ENCODE measurements at places on chromosomes 6 and 20.

DNA sequence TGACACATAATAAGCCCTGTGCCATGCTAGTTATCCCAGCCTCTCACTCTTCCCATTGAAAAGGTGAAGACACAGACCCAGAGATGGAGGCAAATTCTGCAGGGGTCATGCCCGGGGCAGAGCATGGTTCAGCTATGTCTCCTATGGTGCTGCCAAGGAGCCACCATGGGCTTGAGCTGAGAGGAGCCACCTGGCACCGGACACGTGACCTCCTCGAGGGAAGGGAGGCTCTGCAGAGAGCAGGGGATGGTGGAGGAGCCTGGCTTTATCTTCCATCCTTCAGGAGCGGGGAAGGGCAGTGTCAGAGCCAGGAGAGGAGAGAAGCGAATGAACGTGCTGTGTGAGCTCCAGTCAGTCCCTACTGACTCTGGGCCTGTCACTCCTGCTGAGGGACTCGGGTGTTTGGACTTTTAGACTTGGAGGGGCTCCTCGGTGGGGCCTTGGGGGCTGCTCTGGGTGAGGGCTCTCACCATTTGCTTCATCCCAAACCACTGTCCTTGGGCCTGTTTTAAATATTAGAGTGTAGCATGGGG, 11.1 kb upstream of the CCN5 start:
- no peak for DNase-seq

- no peak for DNase-seq
These were observed 73.2 kb downstream of the NPEPL1 start for GRCh38 chr20:58765780-58766179.

DNA sequence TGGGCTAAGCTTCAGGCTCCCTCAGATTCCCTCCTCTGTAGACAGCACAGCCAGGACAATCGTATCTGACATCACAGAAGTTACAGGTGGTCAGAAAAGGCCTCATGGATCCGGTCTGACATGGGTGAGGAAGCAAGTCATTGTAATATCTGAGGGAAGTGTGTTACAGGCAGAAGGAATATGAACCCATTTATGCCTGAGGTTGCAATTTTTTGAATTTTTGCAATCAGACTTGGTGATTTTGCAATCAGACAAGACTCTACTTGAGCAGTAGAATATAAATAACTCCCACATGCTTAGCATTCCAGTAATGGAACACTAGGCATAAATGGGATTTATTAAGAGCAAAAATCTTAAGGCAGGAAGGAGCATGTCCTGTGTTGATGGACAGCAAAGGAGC, 52.1 kb downstream of the CBLN4 start:
- no peak for DNase-seq

DNA sequence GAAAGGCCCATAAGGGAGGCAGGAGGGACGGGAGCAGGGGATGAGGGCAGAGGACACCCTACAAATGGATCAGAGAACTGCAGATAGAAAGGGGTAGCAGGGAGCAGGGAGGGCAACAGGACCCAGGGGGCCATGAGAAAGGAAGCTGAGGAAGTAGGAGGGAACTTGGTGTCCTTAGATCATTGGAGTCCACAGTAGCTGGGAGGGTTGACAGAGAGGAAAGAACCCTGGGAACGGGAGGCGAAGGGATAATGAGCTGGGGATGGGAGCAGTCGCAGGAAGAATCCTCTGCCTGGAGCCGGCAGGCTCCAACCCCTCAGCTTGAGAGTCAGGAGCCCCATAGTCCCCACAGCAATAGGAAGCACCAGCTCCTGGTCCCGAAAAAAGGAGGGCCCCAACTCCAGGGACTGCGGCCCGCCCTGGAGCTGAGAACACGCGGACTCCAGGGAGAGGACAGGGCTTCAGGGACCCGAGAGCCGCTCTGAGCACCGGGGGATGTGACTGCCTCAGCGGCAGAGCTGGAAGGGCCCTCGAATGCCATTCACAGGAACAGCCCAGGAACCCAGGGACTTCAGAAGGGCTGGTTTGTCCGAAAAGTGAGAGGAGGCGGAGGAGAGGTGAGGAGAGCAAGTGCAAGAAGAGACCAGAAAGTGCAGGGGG, 32.7 kb downstream of the HLA-A start:
- DNase-seq = no peak

GRCh38 chr6:16921399-16922110, 160.3 kb upstream of the ATXN1 start:
- no peak for DNase-seq

DNA sequence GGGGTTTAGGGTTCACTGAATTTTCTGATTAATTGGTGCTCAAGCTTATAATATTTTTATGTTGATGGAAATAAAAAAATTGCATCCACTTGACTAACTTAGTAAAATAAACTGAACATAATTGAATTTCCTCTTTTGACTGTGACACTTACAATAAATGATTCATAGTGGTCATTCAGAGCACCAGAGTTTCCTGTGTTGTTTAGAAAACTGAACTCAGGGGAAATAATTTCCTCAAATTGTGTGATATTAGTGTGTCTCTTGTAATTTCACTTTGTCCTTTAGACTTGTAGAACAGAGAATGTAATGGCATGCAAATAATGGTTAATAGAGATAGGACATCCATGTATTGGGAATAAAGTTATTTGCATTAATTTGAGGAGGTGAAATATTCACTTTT, 319.7 kb upstream of the MAN1A1 start:
- DNase-seq = no peak

DNA sequence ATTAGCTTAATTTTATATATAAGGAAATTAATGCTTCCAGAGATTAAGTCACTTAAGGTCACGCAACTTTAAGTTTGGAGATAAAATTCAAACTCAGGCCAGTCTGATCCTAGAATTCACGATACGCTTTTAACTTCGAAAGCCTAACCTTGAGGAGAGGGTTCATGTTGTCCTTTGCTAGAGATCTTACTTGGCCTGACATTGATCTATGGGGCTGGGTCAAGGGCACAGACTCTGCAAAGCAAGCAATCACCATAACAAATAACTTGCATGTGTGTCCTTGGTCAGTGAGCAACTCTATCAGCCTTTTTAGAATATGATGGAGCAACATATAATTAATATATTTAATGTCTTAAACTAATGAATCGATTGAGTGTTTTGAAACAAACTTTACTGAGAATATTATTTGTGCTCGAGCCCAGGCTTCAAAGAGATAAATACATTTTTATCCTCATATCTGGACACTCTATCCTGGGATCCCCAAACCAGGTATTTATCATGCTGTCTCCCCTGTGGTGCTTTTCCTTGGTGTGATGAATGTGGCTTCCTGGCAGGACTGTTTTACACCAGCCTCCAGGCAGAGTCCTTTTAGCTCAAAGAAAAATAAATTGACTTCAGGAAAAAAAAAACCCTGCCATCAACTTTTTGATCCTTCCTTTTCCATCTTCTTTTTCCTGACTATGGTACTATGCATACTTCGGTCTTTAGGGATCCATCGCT, 29.1 kb downstream of the RPS12 start:
- no peak for DNase-seq

- DNase-seq = no peak
These were observed 38.8 kb downstream of the ATG5 start for GRCh38 chr6:106286746-106287145.

DNA sequence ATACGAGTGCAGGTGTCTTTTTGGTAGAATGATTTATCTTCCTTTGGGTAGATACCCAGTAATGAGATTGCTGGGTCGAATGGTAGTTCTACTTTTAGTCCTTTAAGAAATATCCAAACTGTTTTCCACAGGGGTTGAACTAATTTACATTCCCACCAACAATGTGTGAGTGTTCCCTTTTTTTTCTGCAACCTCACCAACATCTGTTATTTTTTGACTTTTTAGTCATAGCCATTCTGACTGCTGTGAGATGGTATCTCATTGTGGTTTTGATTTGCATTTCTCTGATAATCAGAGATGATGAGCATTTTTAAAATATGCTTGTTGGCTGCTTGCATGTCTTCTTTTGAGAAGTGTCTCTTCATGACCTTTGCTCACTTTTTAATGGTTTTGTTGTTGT, 1.9 kb upstream of the ZNF831 start:
- no peak for DNase-seq

DNA sequence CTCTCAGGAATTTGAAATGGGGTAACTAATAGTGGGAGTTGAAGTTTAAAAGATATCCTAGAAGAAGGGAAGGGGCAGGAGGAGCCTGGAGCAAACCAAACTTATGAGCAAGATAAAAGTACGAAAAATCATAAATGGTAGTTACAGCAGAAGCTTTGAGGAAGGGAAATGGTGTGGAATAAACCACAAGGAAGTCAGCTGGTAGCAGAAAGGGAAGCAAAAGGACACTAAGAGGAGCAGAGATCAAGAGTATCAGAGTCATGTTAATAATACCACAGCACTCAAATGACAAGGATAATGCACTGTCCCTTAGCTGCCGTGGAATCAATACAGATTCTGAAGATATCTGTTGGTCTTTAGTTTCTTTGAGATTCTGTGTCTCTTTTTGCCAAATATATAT, 44.9 kb upstream of the CCDC28A start:
- DNase-seq = no peak

DNA sequence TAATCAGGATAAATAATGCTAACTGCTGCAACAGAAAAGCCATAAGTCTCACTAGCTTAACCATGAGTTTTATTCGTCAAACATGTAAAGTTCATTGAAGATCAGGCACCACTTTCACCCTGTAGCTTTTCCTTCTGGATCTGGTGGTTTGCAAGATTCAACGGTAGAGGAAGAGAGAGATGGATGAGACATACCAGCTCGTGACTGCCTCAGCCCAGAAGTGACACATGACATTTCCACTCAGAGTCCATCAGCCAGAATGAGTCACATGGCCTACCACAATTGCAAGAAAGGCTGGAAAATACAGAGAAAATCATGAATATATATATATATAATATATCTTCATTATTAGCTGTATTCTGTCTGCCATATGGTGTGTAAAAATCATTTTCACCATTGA, 29.0 kb downstream of the SPTLC3 start:
- no peak for DNase-seq
